ENCODE measurements at places on chromosomes 1 and 21.

GRCh38 chr1:12548973-12549459 is 69.0 kb downstream of the DHRS3 start:
- no peak for DNase-seq

DNA sequence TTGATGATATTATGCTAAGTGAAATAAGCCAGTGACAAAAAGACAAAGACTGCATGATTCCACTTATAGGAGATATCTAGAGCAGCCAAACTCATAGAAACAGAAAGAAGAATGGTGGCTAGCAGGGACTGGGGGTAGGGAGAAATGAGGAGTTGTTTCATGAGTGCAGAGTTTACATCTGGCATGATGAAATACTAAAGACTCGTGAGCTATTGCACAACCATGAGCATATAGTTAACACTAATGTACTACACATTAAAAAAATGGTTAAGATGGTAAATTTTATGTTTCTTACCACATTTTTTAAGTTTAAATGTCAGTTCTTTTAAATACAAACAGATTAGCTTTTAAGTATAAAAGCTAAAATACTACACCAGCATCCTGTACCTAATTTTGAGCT is 57.8 kb downstream of the ESRRG start:
- no peak for DNase-seq

DNA sequence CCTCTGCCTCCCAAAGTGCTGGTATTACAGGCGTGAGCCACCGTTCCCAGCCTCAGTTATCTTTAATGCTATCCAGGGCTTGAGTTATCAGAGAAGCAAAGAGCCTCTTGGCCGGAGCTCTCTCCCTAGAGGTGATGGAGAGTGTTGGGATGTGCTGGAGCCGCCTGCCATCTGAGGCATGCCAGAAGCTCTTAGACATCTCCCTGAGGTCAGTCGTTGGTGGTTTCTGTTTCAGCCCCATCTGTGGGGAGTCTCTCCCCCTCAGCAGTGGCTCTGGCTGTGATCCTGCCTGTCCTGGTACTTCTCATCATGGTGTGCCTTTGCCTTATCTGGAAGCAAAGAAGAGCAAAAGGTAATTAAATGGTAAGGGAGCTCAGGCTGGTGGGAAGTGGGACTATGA is 11.6 kb upstream of the ZNF691 start:
- DNase-seq, result no peak

DNA sequence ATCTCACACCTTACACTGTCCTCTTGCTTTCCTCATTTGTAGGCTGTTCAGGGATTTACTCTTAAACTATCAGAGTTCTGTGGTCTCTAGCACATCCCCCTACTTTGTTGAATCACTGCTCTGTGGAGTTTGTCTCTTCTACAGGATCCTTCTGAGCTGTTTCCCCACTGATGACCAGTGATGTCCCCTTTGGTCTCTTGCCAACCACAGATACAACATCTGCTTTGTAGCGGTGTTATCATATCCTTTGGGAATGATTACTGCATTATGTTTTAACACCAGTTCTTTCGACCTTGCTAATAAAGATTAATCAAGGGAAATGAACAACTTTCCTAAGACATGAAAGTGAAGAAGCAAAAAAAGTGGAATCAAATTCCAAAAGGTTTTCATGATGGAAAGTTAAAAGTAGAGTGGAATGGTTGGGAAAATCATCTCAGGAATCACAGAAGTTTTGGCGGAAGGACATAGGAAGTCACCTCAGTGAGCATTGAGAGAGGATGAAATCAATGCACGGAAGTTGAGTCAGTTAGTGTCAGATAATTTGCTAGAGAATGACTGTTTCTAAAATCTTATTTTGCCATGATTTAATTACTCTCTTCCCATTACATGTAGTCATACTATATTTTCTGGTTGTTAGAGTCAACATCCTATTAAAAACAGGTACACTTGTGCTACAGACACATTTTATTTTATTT is 11.2 kb downstream of the OR10K2 start:
- no peak for DNase-seq

- DNase-seq, result no peak
Observed at GRCh38 chr1:52007215-52008002, 16.9 kb upstream of the RAB3B start.

- no peak for DNase-seq
Observed at GRCh38 chr1:228271701-228272251, 63.9 kb downstream of the OBSCN start.

GRCh38 chr1:228297822-228298221 is 90.0 kb downstream of the OBSCN start:
- no peak for DNase-seq

DNA sequence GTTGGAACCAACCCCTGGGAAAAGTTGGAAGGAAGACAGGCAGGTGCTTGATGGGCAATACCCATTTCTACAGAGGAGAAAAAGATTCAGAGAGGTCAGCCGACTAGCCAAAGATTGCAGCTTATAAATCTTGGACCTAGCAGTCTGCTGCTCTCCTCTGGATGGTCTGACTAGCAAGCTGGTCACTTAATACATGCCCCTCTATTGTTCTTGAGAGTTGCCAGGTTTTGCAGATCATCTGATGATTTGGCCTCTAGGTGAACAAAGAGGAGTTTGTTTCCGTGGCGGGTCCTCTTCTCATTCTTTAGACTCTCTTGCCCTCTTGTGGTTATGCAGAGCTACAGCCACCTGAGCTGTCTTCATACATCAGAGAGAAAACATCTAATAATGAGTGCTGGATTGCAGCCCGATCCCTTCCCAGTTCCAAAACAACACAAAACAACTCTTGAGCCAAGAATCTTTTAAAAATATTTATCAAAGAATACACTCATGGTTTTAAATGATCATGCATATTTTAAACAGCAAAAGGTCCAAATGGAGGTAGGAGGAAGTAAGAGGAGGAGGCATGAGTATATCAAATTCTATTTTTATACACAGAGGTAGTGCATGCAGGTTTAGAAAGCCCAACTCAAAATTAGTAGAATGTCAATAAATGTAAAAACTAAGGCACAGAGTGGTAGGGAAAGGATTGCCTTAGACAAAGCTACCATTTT is 115.7 kb downstream of the SLC30A10 start:
- DNase-seq, result no peak

- DNase-seq, result no peak
Observed at GRCh38 chr1:30741239-30741894, 16.2 kb downstream of the LAPTM5 start.

All from CD4-positive, alpha-beta T cell treated with Interferon alpha-2 for 1 hour (primary cell).